Naive thymus-derived CD8-positive, alpha-beta T cell (primary cell): ENCODE measurements at places on chromosomes 1 and 21. TPM values are rescaled to one million over a fixed set of nuclear protein-coding genes. Genes with fewer than 3 reads are reported as not detected.

RGSL1 gene
- total RNA-seq: not detected

PER3 gene
- total RNA-seq: 5.5 TPM

KCNQ4 gene
- total RNA-seq: 0.25 TPM

- no peak for DNase-seq
These were observed 33.8 kb downstream of the NECAP2 start for GRCh38 chr1:16474166-16474800.

DNA sequence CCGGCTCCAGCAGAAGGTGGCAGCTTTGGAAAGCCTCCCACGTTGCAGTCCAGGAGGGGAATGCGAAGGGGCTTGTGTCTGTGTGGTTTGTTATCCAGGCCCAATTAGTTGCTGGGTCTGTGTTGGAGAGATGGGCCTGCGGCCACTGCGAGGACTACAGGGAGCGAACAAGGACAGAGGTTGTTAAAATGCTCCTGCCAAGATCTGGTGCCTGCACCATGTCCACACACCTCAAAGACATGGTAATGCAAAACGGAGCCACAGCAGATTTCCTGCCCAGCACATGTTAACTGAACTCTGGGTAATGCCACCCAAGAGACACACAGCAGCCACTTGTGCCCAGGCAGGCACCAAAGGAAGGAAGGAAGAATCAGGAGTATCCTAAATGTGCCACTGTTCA, 18.6 kb downstream of the GRIK3 start:
- DNase-seq: no peak

DNA sequence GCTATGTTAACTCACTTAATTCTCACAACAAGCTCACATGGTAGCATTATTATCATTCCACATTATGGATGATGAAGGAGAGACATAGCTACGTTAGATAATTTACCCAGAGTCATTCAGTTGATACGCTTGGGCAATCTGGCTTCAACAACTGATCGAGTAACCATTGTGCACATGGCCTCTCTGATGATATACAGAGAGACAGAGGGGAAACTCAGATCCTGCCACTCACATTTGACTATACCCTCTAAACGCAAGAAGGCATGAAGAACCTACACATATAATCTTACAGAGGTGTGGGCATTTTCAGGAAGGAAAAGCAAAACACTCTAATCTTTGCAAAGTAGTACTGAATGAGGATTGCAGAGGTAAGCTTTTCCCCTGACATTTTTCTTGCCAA, 360.1 kb downstream of the BARHL2 start:
- DNase-seq: no peak

DNA sequence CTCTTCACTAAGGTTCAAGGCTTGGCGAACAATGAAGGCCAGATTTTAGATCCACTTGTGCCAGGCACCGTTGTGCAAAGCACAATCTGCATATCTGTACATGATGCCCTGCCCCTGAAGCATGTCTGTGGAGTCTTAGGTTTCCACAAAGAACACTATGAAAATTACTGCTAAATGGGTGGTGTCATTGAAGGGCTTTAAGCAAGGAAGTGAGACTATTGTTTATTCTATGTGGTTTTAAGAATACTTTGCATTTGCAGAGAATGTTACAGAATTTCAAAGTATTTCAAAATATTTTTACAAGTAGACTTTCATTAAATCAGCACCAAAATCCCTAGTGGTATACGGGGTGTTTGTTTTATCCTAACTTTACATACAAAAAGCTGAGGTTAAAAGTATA, 8.8 kb downstream of the TSEN15 start:
- no peak for DNase-seq

DNA sequence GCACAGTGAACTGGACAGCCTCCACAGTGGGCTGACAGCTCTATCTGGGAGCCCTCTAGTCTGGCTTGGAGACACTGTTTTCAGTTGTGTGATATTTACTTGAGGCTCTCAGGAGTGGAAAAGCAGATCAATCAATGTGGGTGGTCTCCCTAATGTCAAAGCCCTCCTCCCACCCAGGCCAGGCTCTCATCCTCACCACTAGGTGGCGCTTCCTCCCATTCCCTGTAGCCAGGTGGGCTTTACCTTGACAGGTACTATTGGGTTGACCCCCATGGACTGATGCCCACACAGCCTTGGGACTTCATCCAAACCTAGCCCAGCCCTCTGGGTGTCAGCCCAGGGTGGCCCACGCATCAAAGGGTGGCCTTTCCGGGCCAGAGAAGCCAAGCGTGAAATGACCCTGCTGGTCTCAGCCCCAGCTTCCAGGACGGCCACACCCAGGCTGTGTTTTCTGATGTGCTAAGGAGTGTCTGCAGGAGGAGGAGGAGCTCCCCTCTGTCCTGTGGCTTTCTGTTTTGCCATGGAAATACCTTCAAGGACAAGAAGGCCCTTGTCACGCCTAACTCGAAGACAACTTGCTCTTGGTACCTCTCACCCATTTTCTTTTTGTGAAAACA, 54.0 kb downstream of the CLIC6 start:
- DNase-seq: peak; percentile 20

DNA sequence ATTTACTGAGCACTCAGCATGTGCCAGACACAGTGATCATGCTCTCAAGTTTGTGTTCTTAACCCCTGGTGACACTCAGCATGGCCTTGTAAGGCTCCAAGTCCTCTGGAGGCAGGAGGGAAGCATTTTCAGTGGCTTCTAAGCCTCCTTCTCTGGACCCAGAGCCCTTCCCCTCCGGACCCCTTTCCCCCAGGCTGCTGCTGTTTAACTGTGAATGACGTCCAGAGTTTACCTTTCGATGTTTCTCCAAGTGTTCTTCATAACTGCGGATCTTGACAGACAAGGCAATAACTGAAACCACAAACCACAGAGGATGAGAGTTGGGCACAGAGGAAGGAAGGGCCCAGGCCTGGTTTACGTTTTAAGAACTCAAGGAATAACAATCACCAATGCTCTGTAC, 6.5 kb downstream of the MRPS15 start:
- DNase-seq: no peak

- DNase-seq: no peak
These were observed 338.7 kb downstream of the LRRIQ3 start for GRCh38 chr1:73859227-73859626.

- peak; percentile 27 for DNase-seq
These were observed 1.1 kb downstream of the AKT3 start for GRCh38 chr1:243848858-243849420.

GRCh38 chr1:32816676-32817158, 441 bp downstream of the YARS1 start:
- no peak for DNase-seq

- DNase-seq: no peak
These were observed 62.8 kb downstream of the SIM2 start for GRCh38 chr21:36761685-36762084.

- DNase-seq: no peak
These were observed 15.8 kb downstream of the NR5A2 start for GRCh38 chr1:200043336-200043668.

- no peak for DNase-seq
These were observed at the start of gene FMN2 for GRCh38 chr1:240091614-240092300. FMN2 (plus strand) TSS chr1:240091883; CDS start chr1:240092110, 227 bp downstream.

DNA sequence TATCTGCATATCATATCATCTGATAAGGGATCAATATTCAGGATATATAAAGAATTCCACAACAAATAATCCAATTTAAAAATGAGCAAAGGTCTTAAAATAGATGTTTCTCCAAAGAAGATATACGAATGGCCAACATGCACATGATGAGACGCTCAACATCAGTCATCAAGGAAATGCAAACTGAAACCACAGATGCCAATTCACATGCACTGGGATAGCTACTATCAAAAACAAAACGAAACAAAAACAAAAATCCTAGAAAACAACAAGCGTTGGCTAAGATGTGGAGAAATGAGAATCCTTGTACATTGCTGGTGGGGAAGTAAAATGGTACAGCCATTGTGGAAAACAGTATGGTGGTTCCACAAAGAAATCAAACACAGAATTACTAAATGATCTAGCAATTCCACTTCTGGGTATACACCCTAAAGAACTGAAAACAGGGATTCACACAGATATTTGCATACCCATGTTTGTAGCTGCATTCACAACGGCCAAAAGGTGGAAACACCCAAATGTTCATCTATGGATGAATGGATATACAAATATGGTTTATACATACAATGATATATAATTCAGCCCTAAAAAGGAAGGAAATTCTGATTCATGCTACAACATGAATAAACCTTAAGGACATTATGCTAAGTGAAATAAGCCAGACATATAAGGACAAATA, 79.4 kb downstream of the PCSK9 start:
- DNase-seq: no peak

GRCh38 chr1:92870591-92870990, 38.8 kb downstream of the RPL5 start:
- DNase-seq: no peak

DNA sequence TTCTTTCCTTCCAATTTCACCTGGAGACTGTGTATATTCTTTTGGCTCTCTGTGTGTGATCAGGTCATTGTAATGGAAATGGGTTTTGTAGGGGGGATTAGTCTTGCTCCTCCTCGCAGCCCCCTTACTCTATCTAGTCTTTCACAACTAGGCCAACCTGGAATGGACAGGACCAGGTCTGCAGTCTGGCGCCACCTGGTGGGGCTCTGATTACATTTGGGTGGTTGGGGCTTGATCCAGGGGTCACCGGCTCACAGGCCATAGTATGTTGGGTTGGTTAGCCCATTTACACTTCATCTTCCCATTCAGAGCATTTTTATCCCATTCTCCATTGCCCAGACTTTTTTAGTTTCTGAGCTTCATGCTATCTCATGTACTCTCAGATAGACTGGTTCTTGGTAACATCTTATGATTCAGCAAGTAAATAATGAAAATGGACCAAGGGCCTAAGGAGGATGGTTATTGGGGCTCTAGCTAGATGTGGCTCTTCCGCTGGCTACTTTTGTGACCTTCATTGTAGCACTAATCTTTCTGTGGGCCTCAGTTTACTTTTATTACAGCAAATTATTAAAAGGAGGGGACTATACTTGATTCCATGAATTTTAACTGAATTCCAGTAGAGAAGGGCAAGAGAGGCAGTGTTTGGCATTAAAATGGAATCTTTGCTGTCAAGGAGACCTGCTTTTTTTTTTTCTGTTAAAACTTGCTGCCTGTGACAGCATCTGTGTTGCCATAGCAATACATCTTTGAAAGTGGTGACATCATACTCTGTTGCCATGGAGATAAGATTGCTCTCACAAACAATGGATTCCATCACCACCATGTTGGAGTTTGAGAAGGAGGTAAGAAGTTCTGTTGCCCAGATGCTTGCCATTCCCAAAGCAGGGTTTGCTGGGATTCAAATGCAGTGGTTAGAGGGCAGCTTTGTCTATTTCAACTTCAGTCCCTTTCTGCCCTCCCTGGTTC, 150.1 kb downstream of the PLXNA2 start:
- peak; percentile 55 for DNase-seq

DNA sequence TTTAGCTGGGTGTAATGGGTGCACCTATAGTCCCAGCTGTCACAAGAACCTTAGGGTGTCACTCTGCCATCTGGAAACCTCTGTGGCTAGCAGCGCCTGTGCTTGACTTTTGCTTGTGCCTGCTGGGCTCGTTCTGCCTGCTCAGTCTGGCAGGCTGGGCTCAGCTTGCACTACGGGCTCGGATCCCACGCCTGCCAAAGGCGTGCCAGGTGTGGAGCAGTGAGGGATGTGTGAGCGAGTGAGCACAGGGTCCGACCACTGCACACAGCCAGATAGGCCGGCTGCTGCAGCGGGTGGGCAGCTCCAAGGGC, 2.8 kb upstream of the LSM10 start:
- DNase-seq: no peak

- no peak for DNase-seq
These were observed 169.2 kb downstream of the LYPLAL1 start for GRCh38 chr1:219342836-219343235.

DNA sequence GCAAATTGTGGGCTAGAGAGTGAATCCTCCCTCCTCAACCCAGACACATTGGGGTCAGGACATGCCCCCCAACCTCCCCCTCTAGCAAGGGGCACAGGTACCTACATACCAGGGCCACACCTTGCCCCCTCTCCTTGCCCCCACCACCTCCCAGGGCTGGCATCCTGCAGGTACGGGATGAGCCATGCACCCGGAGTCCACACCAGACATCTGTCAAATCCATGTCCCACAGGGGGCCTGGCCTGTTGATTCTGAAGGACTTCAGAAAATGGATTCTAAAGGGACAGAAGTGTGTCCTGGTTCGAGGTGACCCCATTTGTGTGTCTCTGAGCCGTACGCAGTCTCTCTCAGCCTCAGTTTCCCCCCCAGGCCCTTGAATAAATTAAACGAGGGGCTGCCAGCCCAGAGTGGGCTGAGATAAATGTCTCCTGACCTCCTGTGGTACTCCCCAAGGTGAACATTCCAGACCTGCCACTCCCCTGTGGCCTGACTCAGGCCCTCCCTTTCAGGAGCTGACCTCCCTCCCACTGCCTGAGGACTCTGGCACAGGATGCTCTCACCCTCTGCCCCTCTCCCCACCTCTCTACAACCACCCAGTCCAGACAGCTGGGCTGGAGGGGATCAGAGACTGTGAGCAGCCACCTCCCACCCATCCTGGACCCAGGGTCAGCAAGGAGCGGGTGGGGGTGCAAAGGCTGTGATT, 94.5 kb downstream of the EPHB2 start:
- no peak for DNase-seq

DNA sequence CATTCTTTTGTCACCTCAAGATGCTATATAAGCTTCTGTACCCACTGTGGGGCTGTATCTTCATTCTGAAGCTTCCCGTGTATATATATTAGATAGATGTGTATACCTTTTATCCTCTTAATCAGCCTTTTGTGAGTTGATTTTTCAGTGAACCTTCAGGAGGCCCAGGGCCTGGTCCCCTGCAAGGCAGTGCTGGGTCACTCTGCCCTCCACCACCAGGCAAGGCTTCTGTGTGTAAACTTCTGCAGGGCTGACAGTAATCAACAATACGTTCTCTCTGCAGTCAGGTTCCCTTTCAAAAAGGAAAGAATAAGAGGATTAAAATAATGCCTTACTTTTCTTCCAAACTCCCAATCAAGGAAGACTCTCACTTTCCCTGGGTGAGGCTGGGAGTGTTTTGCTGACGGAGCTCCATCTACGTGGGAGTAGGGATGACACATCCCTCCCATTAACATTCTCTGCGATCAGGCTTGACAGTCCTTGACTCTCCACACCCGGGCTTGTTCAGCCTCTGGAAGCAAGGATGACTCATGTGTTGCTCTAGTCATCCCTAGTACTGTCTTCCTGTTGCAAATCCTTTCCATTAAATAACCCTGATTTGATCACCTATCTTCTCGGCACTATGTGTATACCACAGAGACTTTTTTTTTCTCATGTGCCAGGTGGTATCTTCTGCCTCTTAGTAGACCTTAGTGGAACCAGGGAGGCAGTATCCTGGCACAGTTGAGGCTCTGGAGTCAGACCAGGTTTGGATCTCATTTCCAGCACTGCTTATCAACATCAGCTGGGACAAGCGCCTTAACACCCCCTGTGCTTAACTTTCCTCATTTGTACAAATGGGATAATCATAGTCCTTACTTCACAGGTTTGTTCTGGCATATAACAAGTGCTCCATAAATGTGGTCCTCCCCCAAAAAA, 70.3 kb upstream of the KCNK1 start:
- DNase-seq: no peak
